ENCODE measurements at places on chromosomes 2 and 18.

GRCh38 chr2:118835746-118836410 is 11.6 kb downstream of the EN1 start:
- DNase-seq = no peak

- DNase-seq = no peak
Observed at GRCh38 chr2:235413064-235413463, 80.8 kb upstream of the AGAP1 start.

- no peak for DNase-seq
Observed at GRCh38 chr2:239674981-239675825, 274.4 kb upstream of the HDAC4 start.

DNA sequence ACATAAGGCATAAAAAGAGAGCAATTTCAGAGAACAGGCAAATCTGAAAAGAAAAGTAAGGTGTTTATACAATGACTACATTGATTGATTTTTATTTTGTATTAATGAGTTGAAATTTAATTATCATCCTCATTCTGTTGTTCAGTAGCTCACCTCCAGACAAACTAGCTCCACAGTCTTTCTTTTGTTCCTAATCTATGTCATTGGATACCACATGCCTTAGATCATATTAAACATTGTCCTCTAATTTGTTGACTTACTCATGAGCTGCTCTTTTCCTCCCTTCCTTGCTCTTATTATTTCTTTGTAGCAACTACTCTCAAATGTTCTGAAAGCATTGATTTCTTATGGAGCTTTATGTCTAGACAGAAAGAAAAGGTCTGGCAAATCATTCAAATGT is 185.5 kb upstream of the ZSWIM2 start:
- no peak for DNase-seq

DNA sequence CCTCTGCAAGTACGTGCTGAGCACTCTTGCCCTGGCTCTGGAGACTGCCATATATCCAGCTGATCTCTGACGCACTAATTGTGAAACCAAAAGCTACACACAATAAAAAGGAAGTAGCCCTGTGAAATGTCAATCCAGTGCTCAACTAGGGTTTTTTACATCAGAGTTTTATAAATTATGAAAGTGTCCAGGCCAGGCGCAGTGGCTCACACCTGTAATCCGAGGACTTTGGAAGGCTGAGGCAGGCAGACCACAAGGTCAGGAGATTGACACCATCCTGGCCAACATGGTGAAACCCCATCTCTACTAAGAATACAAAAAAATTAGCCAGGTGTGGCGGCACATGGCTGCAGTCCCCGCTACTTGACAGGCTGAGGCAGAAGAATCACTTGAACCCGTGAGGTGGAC is 24.5 kb upstream of the PEX13 start:
- no peak for DNase-seq

GRCh38 chr18:24170360-24170759 is 31.5 kb downstream of the CABYR start:
- no peak for DNase-seq

DNA sequence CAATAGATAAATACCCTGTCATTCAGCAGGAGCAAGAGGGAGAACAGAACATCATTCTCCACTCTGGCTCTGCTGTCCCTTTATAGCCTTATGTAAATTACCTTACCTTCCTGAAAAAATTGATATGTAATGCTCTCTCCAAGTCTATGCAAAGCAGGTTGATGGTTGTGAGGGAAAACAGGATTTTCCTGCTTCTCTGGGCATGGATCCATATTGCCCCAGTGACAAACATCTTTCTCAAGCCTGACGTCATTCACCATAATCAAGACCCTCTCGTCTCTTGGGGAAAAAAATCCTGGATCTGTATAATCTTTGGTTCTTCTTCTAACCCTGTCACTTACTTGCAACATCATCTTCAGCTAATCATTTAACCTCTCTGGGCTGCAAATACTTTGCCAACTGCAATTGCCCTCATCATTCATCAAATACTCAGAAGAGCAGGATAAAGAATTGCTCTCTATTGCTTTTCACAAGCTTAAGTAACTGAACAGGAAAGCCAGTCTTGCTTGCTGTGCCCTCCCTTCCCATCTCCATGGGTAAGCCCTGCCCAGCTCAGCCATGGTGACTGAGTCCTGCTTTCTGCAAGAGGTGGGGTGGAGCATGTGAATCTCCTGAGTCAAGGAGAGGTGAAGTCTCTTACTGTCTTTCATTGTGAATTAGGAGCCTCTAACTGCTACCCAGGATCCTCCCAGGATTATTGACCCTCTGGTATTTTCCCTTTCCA is 123.7 kb upstream of the KLF7 start:
- DNase-seq = no peak

DNA sequence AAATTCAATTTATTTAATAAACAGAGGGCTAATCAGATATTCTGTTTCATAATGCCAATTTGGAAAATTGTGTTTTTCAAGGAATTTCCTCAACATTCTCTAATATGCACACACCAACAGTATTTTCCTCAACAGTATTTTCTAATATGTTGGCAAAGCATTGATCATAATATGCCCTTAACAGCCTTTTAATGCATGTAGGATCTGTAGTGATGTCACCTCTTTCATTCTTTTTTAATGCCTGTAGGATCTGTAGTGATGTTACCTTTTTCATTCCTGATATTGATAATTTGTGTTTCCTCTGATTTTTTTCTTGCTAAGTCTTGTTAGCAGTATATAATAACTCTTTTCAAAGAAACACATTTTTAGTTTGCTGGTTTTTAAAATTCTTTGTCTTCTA is 15.9 kb downstream of the VWA3B start:
- DNase-seq = no peak
